ENCODE measurements at places on chromosomes 6 and 20. TPM values are rescaled to one million over a fixed set of nuclear protein-coding genes. Genes with fewer than 3 reads are reported as not detected.

GRCh38 chr6:246352-246751, 45.9 kb upstream of the DUSP22 start:
- DNase-seq: no peak

DNA sequence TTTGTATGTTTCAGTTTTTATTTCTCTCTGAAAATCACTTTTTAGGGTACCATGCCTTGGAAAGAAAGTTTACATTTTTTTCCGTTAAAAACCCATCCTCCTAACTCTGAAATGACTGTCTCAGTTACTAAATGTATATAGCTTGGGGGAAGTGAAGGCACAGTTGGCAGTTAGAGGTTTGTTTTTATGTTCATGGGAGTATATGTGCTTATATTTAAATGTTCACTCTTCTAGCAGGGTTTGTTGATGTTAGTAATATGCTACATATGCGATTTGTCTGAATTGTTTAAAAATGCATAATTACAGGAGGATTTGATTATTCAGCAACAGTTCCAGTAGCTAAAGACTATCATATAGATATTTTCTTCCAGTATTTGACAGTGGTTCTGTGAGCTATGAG, 31.1 kb downstream of the CDKAL1 start:
- no peak for DNase-seq

The CST5 gene
- total RNA-seq: not detected

The NFS1 gene
- total RNA-seq: 36.8 TPM

The CLPSL2 gene
- not detected for total RNA-seq

- DNase-seq: no peak
These were observed 12.5 kb downstream of the OTOR start for GRCh38 chr20:16760431-16761304.

GRCh38 chr6:143774347-143774746, 68.8 kb upstream of the LTV1 start:
- no peak for DNase-seq

DNA sequence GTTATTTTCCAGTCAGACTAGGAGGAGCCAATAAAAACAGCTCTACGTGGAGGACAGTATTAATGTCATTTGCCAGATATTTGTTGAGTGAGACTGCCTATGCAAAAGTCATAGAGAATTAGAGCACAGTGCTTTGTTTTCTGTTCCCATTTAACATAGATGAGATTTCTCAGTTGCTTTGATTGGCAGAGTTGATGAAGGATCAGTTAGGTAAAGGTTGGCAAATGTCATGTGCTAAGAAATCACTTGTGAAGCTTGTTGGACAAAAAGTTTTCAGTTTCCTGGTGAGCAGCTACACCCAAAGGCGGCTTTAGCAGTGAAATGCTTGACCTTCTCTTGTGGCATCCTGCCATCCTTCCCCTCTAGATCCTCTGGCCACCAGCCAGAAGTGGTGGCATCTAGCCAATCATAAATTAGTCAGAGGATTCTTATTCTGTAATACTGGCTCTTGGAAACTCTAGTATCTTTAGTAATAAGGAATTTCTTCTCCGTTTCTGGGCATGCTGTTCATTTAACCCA, 37.0 kb downstream of the BCKDHB start:
- peak; percentile 86 for DNase-seq
